RKO (cell line): ENCODE measurements at places on chromosomes 11 and 22.

- no peak for DNase-seq
Measured at GRCh38 chr11:104699981-104700380, 198.3 kb downstream of the CASP12 start.

GRCh38 chr22:28980326-28980725, 81.3 kb downstream of the C22orf31 start:
- no peak for DNase-seq

DNA sequence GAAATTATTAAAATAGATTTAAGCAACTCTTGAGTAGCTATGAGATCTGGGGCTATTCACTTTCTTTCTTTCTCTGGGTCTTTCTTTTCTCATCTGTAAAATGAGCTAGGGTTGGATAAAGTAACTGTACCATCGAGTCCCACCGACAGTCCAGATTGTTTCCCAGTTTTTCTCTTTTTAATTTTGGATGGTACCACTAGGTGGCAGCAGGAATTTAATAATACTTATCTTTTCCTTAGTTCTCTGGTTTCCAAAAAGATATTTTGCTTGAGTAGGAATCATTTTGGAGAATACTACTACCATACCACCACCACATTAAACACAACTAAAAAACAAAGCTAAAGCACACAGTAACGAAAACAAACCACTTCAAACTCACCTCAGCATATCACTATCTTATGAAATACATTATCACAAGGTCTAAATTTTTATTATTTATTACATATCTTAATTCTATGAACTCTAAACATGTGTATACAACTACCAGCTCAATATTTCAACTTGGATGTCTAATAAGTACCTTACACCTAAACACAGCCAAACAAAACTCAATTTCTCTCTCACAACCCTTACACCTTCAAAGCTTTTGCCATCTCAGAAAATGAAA, 584.0 kb downstream of the KCNA4 start:
- peak; percentile 42 for DNase-seq

GRCh38 chr11:67120456-67120855, 1.4 kb downstream of the KDM2A start:
- DNase-seq, result peak; percentile 21

DNA sequence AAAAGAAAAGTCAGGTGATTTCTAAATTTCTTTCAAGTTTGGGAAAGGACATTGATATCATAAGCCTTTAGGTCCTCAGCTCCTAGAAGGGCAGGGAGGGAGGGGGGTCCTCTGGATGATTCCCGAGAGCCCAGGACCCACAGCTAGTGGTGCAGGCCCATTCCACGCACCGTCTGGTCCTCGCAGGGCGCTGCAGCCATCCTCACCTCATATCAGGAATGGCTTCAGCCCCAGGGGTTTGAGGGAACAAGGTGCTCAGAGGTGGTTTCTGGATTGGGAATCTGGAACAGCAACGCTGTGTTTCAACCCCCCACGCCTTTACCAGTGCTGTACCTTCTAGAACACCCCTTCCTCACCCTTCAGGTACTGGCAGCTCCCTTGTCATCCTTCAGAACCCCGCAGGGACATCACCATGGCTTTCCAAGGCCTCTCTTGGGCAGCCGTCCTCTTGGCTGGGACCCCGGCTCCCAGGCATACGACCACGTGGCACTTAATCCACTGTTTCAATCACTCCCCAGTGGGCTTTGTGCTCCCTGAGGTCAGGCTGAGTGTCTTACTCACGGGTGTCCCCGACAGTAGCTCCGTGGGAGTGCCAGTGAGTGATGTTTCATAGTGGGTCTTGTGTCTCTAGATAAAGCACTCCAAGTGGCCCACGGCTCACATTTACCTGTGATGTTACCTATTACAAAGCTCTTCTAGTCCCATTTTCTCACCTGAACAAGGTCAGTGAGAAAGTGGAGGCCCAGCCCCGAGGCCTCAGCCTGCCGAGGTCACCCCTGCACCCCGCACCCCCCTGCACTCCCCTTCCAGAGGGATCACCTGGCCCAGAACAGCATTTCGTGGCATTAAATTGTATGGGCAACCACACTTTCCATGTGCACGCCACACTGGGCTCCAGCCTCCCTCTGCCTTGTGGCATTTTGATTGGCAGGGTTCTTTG, 93.9 kb downstream of the MORC2 start:
- DNase-seq, result no peak

DNA sequence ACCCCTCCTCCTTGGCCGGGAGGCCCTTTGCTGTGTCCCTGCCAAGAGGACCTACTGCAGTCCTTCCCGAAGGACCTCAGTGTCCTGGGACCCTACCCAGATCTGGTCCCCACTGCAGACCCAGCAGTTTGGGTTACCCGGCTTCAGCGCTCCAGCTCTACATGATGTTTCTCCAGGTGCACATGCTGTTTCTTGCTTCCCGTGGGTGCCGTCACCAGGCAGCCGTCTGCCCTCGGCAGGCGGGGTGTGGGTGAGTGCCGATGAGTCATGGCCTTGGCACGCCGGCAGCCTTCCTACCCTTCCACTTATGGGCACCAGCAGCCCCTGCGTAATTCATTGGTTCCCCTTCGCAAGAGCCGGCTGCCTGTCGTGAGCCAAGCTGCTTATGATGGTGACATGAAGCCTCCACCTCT, 101.8 kb downstream of the BCR start:
- peak; percentile 53 for DNase-seq

DNA sequence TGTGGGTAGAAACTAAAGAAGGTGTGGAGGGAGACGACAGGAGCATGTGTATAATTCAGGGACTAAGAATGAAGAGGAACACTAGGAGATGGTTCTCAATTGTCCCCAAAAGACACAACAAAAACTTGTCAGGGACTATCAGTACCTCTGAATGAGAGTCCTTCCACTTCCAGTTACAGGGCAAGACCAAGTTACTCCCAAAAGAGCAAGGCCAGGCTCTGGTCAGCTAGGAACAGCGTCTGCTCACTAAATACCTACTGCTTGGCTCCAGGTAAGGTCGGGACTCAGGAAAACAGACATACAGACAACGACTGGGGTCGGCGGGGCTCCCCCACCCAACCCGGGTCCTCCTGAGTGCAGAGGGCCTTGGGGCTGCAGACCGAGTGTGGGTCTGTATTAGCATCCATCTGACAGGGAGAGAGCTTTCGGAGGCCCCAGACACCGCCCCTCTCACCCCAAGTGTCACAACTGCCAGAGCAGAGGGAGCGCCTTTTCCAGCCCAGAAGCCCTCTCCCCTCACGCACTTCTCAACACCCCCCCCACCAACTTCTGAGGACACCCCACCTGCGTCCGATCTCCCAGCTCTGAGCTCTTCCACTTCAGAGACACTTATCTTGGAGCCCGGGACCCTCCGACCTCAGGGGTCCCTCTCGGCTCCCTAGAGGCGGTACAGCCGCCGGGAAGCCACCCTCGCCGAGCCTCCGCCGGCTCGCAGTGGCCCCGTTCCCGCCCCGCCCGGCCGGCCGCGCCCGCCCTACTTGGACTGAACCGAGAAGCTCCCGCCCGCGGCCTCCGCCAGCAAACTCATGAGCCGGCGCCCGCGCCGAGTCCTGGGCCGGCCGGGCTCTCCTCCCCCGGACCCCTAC, 522 bp downstream of the RHOG start:
- DNase-seq, result peak; percentile 32

DNA sequence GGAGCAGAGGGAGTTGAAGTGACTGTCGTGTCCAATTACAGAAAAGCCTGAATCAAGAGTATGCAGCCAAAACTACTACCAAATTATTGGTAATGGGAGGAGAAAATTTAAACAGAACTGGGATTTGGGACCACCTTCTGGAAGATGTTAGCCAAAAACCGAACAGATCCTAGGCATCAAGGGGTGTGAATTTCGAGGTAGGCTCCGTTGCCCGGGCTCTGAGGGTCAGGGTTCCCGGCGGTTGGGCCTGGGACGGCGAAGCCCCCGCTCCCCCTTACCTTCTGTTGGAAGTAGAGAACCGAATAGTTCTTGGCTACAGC, 313 bp downstream of the PRCP start:
- peak; percentile 21 for DNase-seq

GRCh38 chr11:132158091-132158490, 787.7 kb downstream of the NTM start:
- peak; percentile 3 for DNase-seq

DNA sequence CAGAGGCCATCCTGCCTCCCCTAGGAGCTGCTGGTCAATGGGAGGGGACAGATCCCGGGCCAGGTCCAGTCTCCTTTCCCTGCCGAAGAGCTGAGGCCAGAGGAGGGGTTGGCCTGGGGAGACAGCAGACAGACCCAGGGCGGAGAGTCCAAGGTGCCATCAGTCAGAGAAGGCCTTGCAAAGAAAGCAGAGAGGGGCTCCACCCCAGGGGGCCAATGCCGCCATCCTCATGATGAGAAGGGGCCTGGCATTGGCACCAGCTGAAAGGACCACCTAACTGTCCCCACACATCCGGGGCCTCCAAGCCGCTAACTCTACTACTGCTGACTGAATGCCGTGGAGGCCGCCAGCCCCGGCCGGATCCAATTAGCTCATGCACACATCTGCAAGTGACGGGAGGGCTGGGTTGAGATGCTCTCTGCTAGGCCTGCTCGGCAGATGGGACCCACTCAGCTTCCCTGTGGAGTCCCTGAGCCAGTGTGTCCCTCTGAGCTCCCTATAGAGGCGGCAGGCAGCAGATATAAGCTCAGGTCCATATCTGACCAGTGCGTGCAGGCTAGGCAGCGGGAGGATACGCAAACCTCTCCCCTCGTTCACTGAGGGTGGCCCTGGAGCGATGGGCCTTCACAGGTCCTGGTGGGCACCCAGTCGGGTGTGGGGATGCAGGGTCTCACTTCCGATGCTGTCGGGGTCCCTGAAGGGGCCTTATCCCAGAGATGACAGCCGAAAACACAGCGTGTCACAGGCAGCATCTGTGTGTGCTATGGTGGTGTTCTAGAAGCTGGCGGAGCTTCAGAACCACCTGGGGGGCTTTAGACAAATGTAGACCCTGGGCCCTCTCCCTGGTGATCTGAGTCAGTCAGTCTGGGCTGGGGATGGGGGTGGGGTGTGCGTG, 183.9 kb downstream of the CTTN start:
- no peak for DNase-seq

- DNase-seq, result no peak
Measured at GRCh38 chr11:4049006-4049405, 45.6 kb upstream of the RRM1 start.

GRCh38 chr11:103257360-103257759, 148.1 kb downstream of the DYNC2H1 start:
- peak; percentile 56 for DNase-seq

GRCh38 chr11:77217156-77217555, 84.3 kb downstream of the GDPD4 start:
- no peak for DNase-seq

DNA sequence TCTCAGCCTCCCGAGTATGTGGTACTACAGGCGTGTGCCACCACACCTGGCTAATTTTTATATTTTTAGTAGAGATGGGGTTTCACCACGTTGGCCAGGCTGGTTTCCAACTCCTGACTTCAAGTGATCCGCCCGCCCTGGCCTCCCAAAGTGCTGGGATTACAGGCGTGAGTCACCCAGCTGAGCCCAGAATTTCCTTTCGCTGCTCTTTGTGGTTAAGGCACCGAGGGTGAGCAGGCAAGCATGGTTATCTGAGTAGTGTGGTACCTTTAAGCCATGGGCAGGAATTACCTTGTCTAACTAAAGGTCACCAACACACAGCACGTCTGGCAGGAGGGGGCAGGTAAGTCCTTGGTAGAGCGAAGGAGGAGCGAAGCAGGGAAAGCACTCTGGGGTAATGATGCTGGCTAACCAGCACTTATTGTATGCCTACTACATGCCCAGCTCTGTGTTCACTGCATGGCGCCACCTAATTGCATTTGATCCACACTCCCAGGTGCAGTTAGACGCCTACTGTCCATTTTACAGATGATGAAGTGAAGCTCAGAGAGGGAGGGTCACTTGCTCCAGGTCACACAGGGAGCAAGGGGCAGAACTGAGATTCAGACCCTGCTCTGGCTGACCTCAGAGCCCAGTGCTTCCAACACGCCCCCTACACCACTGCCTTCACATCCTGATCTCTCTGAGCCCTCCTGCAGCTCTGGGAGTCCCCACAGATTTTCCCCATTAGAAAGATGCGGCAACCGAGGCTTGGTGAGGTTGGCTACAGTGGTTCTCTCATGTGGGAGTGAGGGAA, 45.7 kb downstream of the TRIOBP start:
- peak; percentile 75 for DNase-seq

- peak; percentile 27 for DNase-seq
Measured at GRCh38 chr11:111944651-111945051, 7.5 kb downstream of the DIXDC1 start.

DNA sequence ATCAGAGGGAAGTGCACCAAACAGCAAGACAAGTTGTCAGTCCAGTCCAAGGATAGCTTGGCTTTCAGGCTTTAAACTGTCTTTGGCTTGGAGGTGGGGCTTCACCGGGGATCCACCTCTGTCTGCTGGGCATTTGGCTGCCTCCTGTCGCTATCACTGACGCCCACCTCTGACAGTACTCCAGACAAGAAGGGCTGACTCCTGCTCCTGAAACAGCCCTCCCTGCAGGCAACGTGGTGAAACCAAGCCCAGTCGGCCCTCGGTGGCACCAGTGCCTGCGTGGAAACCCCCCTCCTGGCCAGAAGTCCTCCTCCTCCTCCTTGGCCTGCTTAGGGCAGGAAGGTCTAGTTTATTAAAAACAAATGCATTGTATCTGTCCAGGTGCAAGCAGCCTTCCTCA, 16.9 kb downstream of the DHCR7 start:
- DNase-seq, result no peak

- DNase-seq, result no peak
Measured at GRCh38 chr11:109968781-109969180, 124.4 kb upstream of the ZC3H12C start.

DNA sequence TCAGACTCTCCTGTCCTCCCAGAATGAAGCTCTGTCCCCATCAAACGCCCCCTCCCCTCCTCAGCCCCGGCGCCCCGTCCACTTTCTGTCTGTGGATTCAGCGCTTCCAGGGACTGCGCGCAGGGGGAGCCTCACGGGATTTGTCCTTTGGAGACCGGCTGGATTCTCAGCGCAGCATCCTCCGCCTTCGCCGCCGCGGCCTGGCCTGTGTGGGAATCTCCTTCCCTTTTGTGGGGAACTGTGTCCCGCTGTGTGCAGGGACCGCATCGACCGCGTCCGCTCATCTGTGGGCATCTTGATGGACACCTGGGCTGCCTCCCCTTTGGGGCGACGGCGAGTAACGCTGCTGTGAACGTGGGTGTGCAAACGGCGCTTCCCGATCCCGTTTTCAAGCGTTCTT, 1.1 kb upstream of the SCT start:
- DNase-seq, result no peak
